Aorta (tissue), 5 donors: ENCODE measurements at places on chromosomes 1 and 21.

GRCh38 chr1:31792116-31792515 is 23.7 kb downstream of the SPOCD1 start:
- peak; percentile 43 for DNase-seq

DNA sequence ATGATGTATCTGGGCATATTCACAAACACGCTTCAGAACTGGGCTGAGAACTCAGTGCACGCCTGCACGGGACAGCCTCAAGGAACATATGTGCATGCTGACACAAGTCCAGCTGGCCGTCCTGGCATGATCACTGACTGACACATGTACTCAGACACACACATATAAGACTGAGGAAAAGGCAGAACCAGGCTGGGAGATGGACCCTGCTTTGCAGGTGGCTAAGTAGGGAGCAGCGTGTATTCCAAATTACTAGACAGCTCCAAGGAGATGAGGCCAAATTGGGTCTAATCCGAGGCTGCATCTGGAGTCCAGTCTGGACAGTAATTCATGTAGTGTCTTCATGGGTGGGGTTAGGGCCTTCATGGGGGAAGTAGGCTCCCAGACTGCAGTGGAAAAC is 41.4 kb upstream of the GJB5 start:
- no peak for DNase-seq

- DNase-seq, result no peak
These were observed 18.6 kb upstream of the PDZK1IP1 start for GRCh38 chr1:47208374-47208850.

DNA sequence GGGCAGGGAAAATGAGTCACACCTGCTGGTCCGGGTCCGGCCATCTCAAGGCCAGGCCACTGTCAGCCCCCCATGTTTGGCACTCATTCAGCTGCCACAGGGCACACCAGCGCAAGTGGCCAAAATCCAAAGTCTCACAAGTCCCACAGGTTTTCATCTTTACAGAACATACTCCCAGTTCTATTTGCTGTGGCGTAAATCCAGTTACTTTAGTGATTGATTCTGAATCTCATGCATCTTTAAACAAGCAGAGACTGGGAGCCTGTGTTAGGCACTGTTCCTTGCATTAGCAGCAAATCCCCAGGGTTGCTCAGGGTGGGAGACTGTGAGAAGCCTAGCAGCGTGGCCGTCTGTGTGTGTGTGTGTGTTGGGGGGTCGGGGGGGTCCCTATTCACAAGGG is 1.1 kb upstream of the SLC2A5 start:
- no peak for DNase-seq

DNA sequence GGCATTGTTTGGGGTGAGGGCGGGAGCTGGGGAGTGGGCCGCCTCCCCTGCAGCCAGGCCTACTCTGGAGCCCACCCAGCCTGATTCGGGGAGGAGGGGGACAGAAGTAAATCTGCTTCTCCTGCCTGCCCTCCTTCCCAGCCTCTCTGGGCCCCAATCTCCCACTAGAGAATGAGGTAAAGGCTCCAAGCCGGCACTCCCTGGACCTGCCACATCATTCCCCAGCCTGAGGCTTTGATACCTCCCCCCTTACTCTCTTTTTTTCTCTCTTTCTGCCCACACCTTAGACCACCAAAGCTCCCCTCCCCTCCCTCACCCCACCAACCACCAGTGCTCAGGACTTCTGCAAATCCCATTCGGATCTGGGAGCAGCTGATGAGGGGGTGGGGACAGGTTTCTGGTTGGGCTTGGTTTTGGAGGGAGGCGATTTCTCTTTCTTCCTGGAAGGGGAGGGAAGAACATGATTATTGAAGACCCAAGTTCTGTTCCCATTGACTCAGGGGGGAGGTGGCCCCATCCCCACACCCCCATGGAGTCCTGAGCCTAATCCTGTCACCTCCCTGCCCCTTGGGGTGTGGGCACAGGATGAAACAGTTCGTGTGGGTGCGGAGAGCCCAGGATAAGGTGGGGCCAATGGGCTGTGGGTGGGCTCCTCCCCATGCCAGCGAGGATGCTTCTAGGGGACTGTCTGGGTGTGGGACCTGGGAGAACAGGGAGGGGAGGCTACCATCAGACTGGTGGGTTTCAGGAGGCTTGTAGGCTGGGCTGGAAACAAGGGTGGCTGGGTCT is 1.3 kb downstream of the MAP7D1 start:
- no peak for DNase-seq

- no peak for DNase-seq
These were observed 38.9 kb downstream of the YY1AP1 start for GRCh38 chr1:155649676-155650075.

DNA sequence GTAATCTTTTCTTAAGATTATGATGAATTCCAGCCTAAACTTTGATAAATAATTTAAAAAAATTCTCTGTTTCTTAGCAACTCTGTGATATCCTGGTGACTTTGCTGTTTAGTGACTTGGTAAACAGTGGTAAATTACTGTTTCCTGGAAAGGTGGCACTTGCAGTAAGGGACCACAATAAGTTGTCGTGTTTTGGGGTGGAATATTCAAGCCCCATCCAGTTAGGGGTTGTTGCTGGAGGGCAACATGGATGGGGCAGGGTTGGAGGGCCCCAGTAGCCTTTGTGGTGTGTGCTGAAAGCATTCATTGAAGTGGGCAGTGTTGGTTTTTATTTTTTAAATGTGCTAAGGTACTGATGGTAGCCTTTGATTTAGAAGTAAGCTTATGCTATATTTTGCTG is 30.3 kb downstream of the PRDM2 start:
- DNase-seq, result no peak

DNA sequence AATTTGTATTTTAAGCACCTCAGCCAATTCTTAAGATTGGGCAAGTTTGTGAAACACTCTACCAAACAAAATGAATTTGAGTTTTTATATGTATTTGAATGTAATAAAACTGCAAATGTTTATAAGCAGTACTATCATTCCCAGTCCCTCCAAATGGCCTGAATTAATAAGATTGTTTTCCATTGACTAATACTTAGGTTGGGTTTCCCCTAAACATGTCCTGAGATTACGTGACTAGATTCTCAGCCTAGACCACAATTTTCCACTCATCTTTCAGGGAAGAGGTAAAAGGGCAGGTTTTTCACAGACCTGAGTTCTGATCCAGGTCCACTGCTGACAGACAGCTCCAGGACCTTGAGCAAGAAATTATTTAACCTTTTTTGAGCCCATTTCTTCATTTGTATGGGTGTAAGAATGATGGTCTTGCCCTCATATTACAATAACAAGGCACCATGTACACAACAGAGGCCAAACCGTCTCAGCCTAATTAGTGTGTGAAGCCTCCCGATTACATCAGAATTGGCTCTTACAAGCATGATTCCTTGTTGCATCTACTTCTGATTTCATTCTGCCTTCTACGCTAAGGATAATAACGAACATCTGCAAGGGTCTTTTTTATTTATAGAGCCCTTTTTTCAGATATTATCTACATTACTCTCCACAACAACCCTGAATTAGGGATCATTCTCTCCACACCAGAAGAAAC is 51.2 kb downstream of the BEND5 start:
- DNase-seq, result no peak

GRCh38 chr1:52288286-52288685 is 77.7 kb downstream of the CC2D1B start:
- no peak for DNase-seq

DNA sequence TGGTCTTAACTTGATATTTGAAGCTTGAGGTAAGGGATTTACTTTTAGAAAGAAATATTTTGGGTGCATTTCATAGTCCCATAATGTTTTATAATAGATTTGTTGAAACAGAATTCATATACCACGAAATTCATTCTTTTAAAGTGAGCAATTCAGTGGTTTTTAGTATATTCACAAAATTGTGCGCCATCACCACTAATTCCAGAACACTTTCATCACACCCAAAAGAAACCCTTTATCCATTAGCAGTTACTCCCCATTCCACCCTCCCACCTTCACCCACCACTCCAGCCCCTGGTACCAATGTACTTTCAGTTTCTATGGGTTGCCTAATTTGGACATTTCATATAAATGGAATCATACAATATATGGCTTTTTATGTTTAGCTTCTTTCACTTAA is 38.9 kb upstream of the DMRTB1 start:
- no peak for DNase-seq

DNA sequence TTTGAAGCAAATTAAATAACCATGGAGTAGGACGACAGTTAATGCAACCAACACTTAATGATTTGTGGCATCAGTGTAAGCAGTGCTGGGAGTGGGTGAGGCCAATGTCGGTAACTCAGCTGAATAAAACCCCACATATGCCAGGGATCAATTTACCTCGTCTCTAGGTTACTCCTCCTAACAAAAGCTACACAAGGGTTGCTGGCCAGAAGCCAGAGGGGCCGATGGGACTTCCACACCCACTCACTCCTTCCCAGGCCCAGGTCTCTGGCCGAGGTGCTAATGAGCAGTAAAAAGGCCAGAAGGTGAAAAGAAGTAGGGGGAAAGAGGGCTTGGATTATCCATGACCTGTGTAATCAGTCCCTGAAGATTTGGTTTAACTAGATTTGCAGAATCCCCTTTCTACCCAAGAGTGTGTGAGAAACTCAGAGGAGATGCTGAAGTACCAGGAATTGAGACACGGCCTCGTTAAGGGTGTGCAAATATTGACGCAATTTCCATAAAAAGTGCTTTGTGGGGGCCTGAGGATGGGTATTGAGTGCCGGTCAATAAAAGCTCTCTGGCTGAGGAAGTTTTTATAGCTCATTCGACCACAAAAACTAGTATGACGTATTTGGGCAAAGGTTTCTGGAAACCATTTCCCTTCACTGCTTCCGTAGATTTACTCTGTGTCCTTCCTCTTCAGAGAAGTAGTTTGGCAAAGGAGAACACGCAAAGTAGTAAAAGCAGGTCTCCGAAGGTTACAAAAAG is 145.5 kb downstream of the TBX15 start:
- no peak for DNase-seq

DNA sequence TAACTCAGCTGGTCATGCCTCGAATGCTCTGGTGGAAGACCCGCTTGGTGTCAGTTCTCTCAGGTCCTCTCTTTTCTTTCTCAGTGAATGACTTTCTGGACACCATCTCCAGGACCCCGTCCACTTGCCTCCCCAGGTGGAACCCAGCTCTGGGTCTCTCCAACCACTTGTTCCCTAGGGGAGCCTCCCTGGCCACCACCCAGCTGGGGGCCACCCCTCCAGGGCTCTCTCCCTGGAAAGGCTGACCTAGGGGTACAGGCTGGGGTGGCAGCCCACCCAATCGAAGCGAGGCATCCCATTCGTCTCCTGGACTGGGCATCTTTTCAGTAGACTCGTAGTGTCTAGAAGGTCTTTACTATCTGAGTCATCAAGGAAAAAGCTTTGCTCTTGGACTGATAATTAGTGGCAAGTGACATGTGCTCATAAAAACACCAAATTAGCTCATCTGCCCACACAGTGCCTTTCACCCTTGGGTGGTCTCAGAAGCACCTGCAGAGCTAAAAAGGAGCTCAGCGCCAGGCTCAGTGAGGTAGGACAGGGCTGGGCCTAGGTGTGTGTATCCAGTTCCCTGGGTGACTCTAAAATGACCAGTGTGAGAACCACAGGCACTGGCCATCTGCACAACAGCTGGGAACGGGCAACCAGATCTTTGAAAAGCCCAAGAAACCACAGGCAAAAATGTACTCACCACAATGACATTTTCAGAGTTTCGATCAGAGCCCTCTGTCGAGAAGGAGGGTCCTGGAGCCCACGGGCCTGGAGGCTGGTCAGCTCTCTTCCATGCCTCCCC is 2.4 kb upstream of the PDXK start:
- no peak for DNase-seq

- DNase-seq, result no peak
These were observed 667.1 kb downstream of the LTN1 start for GRCh38 chr21:28325618-28326017.

DNA sequence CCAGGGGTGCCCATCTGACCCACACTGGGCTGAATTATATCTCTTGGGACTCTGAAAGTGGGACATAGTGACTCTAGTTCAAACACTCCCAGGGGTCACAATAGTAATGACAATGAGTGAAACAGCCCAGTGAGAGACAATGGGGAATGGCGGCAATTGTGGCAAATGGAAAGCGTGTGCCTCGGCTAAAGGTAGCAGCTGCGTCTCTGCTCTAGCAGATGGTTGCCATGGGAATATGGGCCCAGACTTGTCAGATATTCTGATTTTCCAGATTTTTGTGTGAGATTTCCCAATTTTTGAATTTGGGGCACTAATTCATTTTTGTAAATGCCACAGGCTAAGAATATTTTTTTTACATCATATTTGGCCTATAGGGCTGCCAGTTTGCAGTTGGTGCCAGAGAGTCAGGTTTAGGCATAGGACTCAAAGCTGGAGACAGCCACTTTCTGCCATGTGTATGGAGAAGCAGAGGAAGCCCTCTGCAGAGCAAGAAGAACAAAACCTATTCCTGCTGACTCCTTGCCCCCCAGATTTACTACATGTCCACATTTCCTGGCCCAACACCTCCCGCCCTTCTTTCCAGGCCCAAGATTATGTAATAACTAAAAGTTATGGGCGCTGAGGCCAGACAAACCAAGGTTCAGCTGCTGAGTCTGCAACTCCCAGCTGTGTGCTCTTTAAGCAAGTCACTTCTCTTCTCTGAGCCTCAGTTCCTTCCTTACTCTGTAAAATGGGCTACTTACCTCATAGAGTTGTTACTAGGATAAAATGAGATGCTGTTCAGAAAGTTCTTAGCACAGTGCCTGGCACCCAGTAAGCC is 21.6 kb upstream of the PTP4A2 start:
- no peak for DNase-seq

- no peak for DNase-seq
These were observed 20.7 kb downstream of the CD1B start for GRCh38 chr1:158310623-158311022.

GRCh38 chr1:61487801-61488200 is 237.1 kb downstream of the TM2D1 start:
- no peak for DNase-seq

- no peak for DNase-seq
These were observed 10.7 kb upstream of the CCN1 start for GRCh38 chr1:85569737-85570404.

- no peak for DNase-seq
These were observed 50.9 kb downstream of the TARBP1 start for GRCh38 chr1:234427950-234428646.

- no peak for DNase-seq
These were observed 1.8 kb downstream of the BARHL2 start for GRCh38 chr1:90715309-90715708.

DNA sequence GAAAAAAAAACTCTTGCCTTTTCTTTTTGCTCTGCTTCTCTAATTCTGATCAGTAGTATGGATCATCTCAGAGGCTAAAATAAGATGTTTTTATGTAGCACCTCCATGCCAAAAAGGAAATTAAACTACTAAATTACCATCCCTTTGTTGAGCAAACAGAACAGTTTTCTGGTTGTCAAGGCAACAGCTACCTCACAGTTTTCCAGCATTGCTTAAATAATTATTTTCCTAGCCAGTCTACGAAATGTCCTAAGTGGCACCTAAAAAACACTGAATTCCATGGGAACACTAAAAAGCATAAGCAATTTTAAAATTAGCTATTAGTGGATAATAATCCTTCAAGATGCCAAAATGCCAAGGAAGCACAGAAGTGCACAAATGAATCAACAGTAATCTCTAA is 61.7 kb downstream of the ARID4B start:
- DNase-seq, result no peak

DNA sequence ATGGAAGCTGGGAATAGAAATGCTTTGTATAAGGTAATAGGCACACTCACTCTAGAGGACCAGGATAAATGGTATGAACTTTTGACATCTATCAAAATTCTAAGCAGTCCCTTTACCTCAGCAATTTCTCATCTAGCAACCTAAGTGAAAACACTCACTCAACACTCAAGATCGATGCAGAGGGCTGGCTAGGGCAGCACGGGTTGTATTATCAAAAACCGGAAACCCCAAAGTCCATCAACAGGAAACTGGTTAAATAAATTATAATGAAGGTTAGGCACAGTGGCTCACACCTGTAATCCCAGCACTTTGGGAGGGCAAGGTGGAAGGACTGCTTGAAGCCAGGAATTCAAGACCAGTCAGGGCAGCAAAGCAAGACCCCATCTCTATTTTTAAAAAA is 9.4 kb downstream of the USP48 start:
- DNase-seq, result peak; percentile 4
